ENCODE measurements at places on chromosomes 2 and 18.
A peak's percentile ranks its signal among the peaks of the same experiment; 100 is the strongest.

DNA sequence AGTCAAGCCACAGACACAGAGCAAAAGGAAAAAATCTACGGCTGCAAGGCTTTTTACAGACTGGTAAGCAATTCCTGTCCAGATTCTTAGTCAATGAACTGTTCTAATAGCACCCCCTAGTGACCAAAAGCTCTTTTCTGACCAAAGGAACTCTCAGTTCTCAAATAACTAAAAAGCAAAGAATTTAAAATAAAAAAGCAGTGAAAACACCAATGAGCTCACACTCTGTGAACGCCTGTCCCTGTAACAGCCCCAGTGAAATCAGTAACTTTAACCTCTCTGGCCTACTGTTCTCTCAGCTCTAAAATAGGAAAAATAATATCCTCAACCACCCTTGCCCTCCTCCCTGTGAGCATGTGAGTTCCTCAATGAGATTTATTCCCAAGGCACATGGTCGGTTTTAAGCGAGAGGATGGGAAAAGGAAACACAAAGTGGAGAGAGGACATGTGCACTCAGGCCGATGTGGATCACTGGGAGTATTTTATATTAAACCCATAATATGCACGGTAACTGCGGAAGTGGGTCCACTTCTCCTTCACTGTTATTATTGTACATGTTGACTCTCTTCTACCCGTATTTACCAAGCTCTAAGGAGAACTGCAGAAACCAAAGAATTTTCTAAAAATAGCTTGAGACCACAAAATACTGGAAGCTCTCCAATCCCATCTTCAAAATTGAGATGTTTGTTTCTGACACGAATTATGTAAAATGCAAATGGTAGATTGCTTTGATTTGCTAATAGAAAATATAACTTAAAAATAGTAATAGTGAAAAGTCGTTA is 128.5 kb downstream of the STK39 start:
- DNase-seq, result peak; percentile 47

GRCh38 chr2:23380562-23381065 is 4.4 kb upstream of the KLHL29 start:
- no peak for DNase-seq

- no peak for DNase-seq
Measured at GRCh38 chr2:23092831-23093230, 292.1 kb upstream of the KLHL29 start.

GRCh38 chr18:3782901-3783300 is 332.9 kb downstream of the TGIF1 start:
- DNase-seq, result no peak

DNA sequence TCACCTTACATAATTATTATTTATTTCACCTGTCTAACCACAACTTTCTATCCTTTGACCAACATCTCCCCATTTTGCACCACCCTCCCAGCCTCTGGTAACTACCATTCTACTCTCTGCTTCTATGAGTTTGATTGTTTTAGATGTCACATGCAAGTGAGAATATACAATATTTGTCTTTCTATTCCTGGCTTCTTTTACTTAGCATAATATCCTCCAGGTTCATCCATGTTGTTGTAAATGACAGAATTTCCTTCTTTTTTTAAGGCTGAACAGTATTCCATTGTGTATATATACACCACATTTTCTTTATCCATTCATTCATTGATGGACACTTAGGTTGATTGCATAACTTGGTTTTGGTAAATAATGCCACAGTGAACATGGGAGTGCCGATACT is 24.0 kb downstream of the PPM1B start:
- no peak for DNase-seq

GRCh38 chr2:236343400-236344161 is 79.4 kb upstream of the ASB18 start:
- peak; percentile 29 for DNase-seq
